Fibroblast of skin of scalp (primary cell): ENCODE measurements at places on chromosomes 6 and 20.
A peak's percentile ranks its signal among the peaks of the same experiment; 100 is the strongest.

DNA sequence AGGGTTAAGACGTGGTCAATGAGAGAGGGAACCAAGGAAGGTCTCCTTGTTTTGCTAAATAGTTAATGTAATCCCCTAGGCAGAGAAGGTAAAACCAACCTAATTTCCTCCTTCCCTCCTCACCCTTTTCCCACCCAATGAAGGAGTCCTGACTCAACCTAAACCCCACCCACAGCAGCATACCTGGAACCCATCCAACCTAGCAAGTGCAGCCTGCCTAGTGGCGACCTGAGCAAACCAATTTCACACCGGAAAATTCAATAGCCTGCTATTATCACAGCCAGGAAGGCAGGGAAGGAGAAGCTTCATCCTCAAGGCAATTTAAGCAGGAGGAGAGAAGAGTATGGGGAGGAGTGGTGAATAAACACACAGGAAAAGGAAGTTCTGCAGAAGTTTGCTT, 46.9 kb downstream of the OSTM1 start:
- DNase-seq: peak; percentile 4

GRCh38 chr20:63694584-63695423, 1.6 kb upstream of the TNFRSF6B start:
- no peak for DNase-seq

DNA sequence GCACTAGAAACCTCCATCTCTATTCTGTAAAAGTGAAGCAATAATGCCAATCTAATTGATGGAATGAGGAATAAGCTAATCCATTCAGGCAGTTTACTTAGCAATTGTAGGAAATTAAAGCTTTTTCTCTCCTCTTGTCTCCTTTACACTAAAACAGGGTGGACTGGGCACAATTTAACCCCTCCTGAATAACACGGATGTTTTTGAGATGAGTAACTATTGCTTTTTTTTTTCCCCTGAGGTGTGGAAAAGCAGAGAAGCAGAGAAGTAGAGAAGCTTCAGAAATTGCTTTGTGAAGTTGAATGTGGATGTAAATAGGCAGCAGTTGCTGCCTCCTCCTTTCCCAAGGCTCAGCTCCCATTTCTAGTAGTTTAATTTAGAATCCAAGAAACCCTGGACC, 40.0 kb upstream of the GCNT2 start:
- DNase-seq: no peak

DNA sequence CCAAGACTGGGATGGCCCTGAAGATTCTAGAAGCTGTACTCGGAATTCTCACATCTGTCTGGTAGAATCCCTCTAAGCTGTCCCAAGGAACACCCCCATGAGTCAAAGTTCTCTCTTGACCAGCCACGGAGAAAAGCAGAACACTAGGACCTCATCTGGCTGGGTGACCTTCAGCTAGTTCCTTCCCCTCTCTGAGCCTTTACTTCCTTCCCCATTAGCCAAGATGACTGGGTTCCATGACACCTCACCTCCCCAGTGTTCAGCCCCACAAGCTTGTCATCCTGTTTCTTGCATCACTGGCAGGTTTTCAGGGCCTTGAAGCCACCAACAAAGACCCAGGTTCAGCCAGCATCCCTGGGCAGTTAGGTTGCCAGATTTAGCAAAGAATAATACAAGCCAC, 47.8 kb downstream of the MAFB start:
- DNase-seq: no peak

DNA sequence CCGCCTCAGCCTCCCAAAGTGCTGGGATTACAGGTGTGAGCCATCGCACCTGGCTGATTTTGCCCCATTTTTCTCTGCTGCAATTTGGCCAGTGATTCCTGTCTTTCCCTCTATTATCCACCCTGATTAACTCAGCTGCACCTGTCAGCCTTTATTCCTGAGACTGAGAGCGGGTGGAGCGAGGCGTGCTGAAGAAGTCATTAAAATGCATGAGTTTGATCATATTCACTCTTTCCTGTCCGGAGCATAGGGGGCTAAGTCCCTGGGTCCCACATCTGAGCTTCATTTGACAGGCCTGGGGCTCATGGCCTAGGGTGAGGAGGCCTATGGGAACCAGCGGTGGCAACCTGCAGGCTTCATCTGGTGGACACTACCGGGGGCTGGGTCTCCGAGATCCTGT, 25.7 kb upstream of the CTNNBL1 start:
- no peak for DNase-seq

GRCh38 chr6:80250391-80250997, 144.0 kb downstream of the BCKDHB start:
- peak; percentile 18 for DNase-seq

- no peak for DNase-seq
Observed at GRCh38 chr6:143750877-143751276, 73.1 kb downstream of the PHACTR2 start.

DNA sequence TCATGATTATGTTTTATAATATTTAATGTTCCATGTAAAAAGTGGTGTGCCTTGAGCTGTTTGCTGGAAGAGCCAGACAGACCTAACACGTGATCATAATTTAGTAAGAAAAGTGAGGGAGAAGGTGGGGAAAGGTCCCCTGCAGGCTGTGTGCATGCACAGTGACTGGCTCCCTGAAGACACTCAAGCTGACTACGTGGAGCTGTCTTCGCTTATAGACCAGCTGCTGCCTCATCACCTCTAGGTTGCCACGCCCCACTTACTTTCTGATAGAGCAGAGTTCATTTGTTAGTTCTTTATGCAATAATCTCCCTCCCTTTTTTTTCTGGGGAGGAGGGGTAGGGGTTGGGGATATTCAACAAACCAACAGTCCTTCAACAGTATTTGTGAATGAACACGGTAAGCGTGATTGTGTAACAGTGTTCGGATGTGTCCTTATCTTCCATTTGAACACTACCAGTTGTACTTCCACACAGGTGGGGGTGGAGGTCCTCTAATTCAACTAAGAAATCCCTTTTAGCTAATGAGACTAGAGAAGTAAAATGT, 157.3 kb downstream of the BACH2 start:
- DNase-seq: no peak

GRCh38 chr20:59750209-59750840, 146.0 kb downstream of the PHACTR3 start:
- DNase-seq: no peak
